ENCODE measurements at places on chromosomes 1 and 21. TPM values are rescaled to one million over a fixed set of nuclear protein-coding genes. Genes with fewer than 3 reads are reported as not detected.
A peak's percentile ranks its signal among the peaks of the same experiment; 100 is the strongest.

NOC2L gene
- 112 TPM for total RNA-seq

S100A1 gene
- not detected for total RNA-seq

- no peak for DNase-seq
- H3K36me3 ChIP-seq = peaks cover 2% of the 10 kb centered on the region
- H3K27me3 ChIP-seq = peaks cover 2% of the 10 kb centered on the region
- H3K4me3 ChIP-seq = no peak overlapping the region
- H3K4me1 ChIP-seq = no peaks in the 10 kb centered on the region
Measured at GRCh38 chr21:35266546-35266945, 217.4 kb upstream of the RUNX1 start.

GRCh38 chr1:160236806-160237205 is 25.5 kb downstream of the DCAF8 start:
- DNase-seq = no peak
- H3K36me3 ChIP-seq = peaks cover 39% of the 10 kb centered on the region
- H3K27me3 ChIP-seq = no peaks in the 10 kb centered on the region
- H3K27ac ChIP-seq = peak overlapping the region; percentile 33

- DNase-seq = no peak
- H3K27ac ChIP-seq = no peak overlapping the region
- no peaks in the 10 kb centered on the region for H3K36me3 ChIP-seq
- H3K4me3 ChIP-seq = no peak overlapping the region
Measured at GRCh38 chr1:154861607-154862094, 8.4 kb downstream of the KCNN3 start.

- DNase-seq = no peak
- peaks cover 35% of the 10 kb centered on the region for H3K36me3 ChIP-seq
- no peak overlapping the region for H3K4me3 ChIP-seq
- H3K27me3 ChIP-seq = no peaks in the 10 kb centered on the region
Measured at GRCh38 chr1:234429434-234429806, 49.6 kb downstream of the TARBP1 start.

DNA sequence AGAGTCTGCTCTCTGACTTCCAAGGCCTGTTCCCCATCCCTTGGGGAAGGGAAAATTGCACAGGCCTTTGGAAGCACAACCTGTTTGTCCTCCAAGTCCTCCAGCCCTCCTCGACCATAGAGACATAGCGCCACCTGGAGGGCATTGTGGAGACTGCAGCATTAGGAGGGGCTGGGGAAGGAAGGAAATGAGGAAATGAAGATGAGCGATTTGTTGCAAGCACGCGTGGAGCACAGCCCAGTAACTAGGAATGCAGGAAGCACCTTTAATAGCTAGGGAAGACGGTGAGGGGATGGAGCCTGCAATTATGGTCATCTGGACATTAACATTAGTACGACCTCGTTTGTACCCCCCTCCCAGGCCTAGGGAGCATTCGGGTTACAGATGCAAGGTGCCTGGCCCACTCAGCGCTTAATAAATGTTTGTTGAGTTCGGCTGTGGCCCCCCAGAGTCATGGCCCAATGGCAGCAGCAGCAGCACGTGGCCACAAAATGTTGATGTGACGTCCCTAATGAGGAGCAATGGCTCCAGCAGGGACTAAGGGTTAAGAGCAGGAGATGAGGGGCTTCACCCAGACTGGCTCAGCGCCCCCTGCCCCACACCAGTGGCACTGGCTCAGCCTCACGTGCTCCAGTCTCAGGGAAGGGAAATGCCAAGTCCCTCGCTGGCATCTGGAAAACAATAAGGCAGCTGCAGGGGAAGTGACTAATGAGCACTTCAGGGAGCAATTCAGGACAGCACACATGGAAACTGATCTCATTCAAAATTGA is 8.0 kb upstream of the CAMK2N1 start:
- peaks cover 10% of the 10 kb centered on the region for H3K27me3 ChIP-seq
- H3K4me1 ChIP-seq = no peaks in the 10 kb centered on the region
- H3K4me3 ChIP-seq = no peak overlapping the region
- no peak overlapping the region for H3K27ac ChIP-seq

- H3K4me1 ChIP-seq = no peaks in the 10 kb centered on the region
- no peak overlapping the region for H3K4me3 ChIP-seq
- H3K27me3 ChIP-seq = no peaks in the 10 kb centered on the region
- DNase-seq = no peak
Measured at GRCh38 chr1:56363007-56363770, 216.2 kb downstream of the PLPP3 start.

DNA sequence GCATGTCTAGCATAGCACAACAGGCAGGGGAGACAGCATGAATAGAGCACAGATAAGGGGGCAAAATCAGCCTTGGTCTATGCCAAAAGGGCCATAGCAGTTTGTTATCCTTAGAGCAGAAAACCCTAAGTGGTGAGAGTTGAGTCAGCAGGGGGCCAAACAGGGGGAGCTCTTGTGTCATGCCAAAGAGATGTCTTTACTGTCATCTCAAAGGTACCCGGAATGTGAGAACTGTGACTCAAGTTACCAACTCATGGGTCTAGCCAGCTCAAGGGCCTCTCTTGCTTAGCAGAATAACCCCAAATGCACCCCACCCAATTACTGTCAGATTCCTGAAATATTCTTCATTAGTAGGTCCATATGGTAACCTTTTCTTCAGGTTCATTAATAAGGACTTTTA is 45.9 kb upstream of the NRDC start:
- DNase-seq = peak; percentile 72
- H3K27ac ChIP-seq = no peak overlapping the region
- H3K36me3 ChIP-seq = no peaks in the 10 kb centered on the region
- H3K4me1 ChIP-seq = peaks cover 2% of the 10 kb centered on the region
- H3K27me3 ChIP-seq = peaks cover 4% of the 10 kb centered on the region

DNA sequence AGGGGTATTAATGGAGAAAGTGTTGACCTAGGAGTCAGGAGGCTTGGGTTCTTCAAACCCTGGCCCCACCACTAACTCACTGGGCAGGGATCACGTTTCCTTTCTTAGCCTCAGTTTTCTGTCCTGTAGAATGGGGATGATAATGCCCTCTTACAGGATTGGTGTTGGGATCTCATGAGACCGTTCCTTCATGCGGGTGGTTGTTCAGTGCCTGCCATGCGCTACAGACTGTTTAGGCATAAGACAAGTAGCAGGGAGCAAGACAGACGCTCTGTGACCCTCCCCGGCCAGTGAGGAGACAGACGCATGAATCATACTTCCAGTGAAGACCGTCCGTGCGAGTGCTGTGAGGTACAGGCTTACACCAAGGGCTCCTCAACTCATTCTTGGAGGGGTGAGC is 81.7 kb downstream of the MAN1C1 start:
- peak overlapping the region; percentile 56 for H3K27ac ChIP-seq
- H3K36me3 ChIP-seq = no peaks in the 10 kb centered on the region
- H3K4me1 ChIP-seq = peaks cover 54% of the 10 kb centered on the region
- H3K4me3 ChIP-seq = no peak overlapping the region
- peak; percentile 72 for DNase-seq
- H3K27me3 ChIP-seq = no peaks in the 10 kb centered on the region

- no peak overlapping the region for H3K4me3 ChIP-seq
- H3K4me1 ChIP-seq = peaks cover 27% of the 10 kb centered on the region
- H3K27ac ChIP-seq = no peak overlapping the region
Measured at GRCh38 chr1:84849357-84849975, 43.5 kb downstream of the LPAR3 start.
